Stimulated activated naive CD8-positive, alpha-beta T cell treated with anti-CD3 and anti-CD28 coated beads, Interleukin-15, amount 100 ng/mL, for 72 hours (primary cell): ENCODE measurements at places on chromosomes 3 and 15.
A peak's percentile ranks its signal among the peaks of the same experiment; 100 is the strongest.

DNA sequence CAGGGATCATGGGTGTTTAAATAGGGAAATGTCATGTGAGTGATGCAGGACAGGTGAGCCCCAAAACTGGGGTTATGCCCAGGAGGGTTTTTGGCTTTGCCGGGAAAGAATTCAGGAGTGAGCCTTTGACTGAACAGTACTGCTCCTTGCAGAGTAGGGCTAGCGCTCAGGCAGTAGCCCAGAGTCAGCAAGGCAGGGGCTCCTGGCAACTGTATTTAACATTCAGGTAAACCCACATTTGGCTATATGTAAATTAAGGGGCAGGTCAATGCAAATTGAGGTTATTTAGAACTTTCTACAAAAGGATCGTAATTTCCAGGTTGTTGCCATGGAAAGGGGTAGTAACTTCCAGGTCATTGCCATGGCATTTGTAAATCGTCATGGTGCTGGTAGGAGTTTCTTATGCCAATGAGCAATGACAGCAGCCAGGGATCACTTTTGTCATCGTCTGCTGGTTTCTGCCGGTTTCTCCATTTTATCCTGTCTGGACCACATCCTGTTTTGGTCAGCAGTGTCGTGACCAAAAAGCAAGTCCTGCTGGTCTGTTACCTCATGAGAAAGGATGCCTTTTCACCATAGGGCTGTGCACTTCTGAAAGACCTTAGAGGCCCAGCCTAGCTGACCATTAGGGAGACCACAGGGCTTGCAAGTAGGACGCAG is 24.3 kb downstream of the MTHFS start:
- peak; percentile 15 for DNase-seq

- no peak for DNase-seq
Measured at GRCh38 chr15:80559320-80559693, 135.8 kb upstream of the ABHD17C start.

GRCh38 chr3:48369693-48370332 is 2.2 kb upstream of the FBXW12 start:
- no peak for DNase-seq

DNA sequence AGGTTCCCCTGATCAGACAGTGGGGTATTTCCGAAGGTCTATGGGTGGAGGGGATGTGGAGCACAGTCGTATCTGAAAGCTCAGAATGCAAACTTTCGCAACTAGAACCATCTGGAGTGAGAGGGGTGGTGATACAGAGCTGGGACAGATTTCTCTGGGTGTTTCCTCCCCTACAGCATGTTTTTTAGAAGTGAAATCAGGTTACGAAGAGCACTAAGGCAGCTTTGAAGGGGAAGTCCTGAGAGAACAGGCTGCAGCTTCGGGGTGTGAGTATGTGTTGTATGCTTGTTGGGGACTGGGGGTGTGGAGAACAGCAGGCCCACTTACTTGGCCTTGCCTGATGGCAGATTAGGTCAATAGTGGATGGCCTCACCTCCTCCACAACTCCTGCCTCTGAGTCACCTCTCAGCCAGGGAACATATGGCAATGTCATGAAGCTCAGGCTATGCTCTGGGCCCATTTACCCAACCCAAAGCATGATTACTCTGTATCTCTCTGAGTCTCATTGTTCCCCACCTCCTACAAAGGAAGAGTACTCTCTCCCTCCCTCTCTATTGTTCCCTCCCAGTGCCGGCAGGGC is 107.2 kb upstream of the RASGRP1 start:
- DNase-seq: peak; percentile 73

GRCh38 chr3:126766653-126767052 is 62.6 kb downstream of the CHCHD6 start:
- no peak for DNase-seq

DNA sequence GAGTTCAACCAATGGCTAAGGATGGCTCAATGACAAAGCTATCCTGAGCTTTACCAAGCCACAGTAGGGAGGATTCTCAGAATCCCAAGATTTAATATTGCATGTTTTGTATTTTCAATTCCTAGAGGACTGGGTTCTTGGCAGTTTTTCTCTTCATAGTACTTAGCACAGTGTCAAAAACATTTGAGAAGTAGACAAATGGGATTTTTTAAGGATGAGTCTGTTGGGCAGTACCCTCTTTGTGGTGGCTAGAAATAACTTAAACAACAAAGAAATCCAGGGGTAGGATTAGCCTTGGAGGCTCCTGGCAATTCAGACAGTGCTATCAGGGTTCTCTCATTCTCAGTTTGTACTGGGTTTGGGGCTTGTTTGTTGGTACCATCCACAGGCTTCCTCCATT is 212.8 kb upstream of the RORA start:
- DNase-seq: no peak

GRCh38 chr3:18127174-18127858 is 297.8 kb downstream of the SATB1 start:
- DNase-seq: no peak

GRCh38 chr3:86984271-86984670 is 6.7 kb downstream of the VGLL3 start:
- DNase-seq: no peak

DNA sequence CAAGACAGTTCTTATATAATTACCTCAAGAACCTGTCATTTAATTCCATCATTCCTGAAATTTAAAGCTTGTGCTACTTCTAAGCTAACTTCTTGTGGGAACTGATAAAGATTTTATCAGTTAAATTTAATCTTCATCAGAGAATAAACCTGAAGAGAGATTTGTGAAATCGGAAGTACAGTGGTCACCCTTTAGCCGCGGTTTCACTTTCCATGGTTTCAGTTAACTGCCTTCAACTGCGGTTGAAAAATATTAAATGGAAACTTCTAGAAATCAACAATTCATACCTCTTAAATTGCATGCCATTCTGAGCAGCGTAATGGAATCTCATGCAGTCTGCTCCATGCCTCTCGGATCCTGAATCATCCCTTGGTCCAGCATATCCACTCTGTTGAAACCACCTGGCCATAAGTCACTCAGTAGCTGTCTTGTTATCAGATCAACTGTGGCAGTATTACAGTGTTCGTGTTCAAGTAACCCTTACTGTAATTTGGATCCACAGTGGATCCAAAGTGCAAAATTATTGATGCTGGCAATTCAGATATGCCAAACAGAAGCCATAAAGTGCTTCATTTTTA is 626.1 kb downstream of the CADM2 start:
- no peak for DNase-seq

DNA sequence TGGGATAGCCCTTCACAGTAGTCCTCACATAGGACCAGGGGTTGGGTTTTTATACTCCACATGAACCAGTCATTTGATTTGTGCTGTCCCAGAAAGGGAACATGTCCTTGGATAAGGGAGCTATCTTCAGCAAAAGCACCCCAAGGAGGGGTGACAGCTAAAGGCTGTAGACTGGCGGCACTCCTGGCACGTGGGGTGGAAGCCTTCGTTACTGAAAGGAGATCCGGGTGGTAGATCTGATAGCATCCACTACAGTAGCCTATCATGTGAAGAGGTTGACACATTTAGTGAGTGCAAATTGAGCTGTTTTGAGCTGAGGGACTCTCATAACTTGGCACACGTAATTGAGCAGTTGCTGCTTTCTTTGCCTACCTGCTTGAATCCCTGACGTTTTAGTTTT is 588.8 kb upstream of the GOLIM4 start:
- DNase-seq: no peak

- no peak for DNase-seq
Measured at GRCh38 chr15:100903168-100903554, 16.0 kb upstream of the LRRK1 start.

DNA sequence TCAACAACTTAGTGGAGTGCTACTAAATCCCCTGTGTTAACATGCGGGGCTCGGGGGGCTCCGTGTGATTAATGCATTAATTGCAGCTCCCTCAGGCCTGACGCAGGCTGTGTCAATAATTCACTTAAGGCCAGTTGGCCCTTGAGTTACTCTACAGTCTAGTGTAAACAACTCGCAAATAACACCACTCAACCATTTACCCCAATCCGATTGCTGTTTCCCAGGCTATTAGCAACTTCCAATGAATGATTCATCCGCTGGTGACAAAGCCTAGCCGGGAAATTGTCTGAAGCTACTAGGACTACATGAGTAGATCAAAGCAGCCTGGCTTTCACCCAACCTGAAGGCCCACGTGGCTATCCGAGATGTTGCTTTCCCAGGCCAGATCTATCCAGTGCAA is 121.3 kb upstream of the SOX14 start:
- no peak for DNase-seq

DNA sequence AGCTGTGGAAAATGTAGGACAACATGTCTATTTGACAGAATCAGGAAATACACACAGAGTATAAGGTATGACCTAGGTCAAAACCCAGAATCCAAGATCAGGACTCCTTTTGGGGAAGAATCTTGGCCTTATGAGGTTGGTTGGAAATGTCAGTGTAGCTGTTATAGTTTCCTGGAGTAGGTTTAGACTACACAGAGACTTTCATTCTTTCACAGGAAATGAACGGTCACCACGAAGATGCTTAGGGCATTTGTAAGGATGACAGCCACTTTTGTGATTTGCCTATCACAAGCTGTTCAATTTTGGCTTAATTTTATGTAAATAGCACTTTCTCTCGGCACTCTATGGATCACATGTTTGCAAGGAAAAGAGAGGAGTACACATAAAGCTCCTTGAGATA is 18.6 kb upstream of the ZBTB20 start:
- DNase-seq: no peak

DNA sequence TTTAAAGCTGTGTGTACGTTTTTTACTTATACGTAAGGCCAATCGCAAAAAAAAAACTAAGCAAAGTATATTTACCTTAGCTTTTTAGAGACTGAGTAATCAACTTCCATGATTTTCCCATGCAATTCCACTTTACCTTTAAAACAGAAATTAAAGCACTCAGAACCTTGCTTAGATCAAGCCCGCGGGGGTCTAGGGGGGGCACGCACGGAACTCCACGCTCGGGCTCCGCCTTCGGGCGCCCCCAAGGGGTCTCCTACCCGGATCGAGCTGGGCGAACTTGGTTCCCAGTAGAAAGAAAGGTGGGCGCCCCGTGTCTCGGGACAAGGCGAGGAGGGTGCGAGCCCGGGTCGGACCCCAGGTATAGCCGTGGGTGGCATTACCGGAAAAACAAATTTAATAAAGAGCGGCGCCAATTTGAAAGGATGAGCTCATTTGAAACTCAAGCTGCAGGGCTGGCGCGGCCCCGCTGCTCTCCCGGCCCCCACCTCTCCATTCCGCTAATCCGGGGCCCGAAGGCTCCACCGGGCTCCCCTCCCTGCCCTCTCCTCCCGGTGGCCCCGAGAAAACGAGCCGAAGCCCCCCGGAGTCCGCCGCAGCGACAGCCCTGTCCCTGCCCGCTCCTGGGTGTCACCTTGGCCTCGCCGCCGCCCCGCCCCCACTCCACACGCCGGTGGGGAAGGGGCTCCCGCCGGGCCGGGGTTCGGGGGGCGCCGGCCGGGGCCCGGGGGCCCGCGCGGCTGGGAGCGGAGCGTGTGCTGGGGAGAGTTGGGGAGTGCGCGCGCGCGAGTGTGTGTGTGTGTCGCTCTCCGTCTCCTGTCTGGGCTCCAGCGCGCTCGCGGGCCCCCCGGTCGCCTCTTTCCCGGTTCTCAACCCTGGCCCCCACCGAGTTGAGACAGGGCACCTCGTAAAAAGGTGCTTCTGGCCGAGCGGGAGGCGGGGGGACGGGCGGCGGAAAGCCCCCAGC is 1.5 kb downstream of the IGF2BP2 start:
- peak; percentile 20 for DNase-seq

DNA sequence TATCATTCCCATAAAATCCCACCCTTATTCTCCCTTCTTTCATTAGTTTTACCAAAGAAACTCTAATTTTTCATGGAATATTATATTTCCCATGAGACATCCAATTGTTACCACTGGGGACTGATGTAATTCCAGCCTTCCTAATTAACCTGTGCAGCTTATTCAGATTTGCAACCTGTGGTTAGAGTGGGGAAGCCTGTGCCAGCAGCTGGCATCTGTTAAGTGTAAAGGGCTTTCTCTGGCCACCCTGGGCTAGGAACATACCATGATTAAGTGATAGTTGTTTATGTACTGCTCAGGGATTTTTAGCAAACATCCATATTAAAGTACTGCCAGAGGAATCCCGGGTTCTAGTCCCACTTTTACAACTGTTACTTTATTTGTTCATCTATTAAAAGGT is 78.2 kb downstream of the TPRG1 start:
- no peak for DNase-seq

DNA sequence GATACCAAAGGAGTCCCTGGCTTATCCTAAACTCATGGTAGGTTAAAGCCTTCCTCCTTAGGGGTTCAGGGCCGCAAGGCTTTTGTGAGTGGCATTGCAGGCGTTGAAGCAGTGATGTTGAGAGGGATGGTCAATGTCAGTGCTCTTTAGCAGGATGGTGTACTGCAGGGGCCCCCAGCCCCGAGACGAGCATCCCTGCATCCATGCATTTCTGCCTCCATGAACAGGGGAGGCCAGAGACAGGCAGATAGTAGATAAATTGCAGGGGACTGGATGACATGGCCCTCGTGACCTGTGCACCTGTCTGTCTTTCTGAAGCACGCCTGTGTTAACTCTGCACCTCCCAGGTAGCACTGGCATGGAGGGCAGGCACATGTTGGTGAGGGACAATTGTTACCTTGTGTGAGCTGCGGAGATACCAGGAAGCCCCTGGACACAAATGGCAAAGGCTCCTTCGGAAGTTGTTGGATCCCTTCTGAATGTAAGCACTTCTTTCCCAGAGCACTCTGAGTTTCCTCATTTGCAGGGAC is 133.5 kb downstream of the SNRPN start:
- DNase-seq: no peak

DNA sequence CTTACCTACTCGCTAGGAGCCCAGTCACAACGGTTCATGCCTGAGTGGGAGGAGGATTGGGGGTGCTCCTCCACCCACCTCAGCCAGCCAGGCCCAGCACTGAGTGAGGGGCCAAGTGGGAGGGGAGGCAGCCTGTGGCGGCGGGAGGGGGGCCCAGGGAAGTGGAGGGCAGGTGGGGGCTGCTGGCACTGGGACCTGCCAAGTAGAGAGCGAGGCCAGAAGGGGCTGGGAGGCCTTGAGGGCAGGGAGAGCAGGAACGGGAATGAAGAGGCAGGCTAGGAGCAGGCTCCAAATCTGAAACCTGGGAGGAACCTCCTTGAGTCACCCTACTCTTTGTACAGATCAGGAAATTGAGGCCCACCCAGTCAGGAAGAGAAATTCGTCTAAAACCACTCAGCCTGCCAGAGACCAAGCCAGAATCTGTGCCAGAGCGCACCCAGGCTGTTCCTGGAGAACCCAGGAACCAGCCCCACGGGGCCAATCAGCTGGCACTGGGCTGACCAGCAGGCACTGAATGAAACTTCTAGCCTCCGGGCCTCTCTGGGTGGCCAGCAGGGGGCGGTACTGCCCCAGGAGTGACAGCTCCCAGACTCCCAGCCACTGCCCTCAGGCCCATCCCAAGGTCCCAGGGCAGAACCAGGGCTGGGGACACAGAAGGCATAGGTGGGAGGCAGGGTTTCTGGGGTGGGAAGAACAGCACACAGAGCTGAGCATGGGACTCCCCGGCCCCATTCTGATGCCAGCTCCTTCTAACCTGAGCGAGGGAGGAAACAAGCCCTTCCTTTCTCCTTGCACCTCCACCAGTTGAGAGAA is 14.8 kb upstream of the CYP11A1 start:
- DNase-seq: peak; percentile 74

DNA sequence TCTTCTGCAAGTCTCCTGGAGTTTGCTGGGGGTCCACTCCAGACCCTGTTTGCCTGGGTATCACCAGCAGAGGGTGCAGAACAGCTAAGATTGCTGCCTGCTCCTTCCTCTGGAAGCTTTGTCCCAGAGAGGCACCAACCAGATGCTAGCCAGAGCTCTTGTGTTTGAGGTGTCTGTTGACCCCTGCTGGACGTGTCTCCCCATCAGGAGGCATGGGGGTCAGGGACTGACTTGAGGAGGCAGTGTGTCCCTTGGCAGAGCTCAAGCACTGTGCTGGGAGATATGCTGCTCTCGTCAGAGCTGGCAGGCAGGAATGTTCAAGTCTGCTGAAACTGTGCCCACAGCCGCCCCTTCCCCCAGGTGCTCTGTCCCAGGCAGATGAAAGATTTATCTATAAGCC is 86.5 kb downstream of the TPRG1 start:
- DNase-seq: no peak
